ENCODE measurements at places on chromosomes 7 and 10.

GRCh38 chr7:157488966-157489365, 152.2 kb downstream of the DNAJB6 start:
- no peak for DNase-seq

GRCh38 chr7:2118056-2118455, 114.7 kb downstream of the MAD1L1 start:
- DNase-seq: no peak

GRCh38 chr10:46222364-46222935, 64.3 kb upstream of the ANTXRL start:
- DNase-seq: no peak

DNA sequence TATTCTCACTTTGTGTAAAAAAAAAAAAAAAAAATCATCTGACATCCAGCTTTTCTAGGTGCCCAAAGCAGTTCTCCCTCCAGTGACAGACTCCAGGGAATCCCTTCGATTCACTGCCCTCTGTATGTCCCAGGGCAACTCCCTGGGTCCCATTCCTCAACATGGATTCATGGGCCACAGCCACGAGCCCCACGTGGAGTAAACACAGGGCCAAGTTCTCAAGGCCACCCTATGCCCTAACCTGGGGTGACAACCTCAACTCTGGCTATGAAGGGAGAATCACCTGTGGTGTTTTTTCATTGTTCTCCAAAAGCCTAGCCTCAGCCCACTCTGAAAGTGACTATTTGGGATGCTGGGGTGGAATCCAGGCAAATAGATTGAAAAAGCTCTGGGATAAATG, 3.4 kb downstream of the BNIP3 start:
- no peak for DNase-seq

DNA sequence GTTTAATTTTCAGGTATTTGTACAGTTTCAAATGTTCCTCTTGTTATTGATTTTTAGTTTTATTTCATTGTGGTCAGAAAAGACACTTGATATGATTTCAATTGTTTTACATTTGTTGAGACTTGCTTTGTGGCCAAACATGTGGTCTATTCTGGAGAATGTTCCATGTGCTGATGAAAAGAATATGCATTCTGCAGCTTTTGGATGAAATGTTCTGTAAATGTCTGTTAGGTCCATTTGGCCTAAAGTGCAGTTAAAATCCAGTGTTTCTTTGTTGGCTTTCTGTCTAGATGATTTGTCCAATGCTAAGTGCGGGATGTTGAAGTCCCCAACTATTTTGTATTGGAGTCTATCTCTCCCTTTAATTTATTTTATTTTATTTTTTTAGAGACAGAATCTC, 70.5 kb downstream of the ZNF503 start:
- no peak for DNase-seq

- peak; percentile 11 for DNase-seq
These were observed 520 bp downstream of the ELAPOR2 start for GRCh38 chr7:87058744-87059524.

DNA sequence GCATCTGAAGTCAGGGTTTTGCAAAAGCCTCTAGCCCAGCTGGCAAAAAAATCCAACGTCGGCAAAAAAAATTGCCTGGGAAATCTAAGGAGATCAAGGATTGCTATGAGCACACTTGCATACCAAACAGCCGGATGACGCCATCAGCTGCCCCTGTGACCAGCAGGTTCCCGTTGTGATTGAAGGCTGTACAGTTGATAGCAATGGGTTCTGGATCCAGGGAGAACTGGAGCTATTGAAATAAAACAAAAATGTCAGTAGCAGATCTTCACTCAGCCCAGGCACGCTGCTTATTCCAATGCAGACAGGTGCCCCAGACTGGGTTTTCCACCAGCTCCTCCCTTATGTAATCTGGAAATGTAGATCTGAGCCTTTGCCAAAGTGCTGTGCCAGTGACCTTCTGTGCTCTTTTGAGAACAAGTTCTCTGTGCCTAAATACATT, 18.7 kb upstream of the CYREN start:
- DNase-seq: no peak

GRCh38 chr10:46285966-46286620, 704 bp upstream of the ANTXRL start:
- no peak for DNase-seq

DNA sequence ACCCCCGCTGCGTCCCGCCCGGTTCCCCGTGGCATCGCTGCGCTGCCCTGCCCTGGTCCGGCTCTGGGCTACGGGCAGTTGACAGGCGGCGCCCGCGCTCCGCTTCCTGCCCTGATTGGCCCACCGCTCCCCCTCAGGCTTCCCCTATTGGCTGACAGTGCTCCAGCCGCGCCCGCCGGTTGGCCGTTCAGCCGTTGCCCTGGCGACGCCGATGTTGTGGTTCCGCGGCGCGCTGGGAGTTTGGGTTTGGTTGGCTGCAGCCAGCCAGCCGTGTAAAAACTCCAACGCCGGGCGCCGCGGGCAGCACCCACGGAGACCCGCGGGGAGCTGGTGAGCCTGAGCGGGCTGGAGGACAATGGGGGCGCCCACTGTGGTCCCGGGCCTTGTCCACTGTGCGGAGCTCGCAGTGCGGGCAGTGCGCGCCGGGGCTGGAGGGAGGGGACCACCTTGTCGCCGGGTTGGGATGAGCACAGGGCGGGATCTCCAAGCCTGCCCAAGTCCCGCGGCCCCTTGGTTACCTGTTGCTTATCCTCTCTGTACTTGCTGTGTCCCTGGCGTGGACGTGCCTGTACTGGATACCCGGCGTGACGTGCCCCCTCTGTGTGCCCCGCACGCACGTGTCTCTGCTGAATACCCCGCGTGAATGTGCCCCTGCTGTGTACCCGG, at the start of gene C7orf57:
C7orf57 (plus strand) TSS at position 243 of the 666 bp plus-strand sequence. CDS start 766 bp downstream, outside the sequence.
- peak; percentile 90 for DNase-seq

- DNase-seq: no peak
These were observed 85.9 kb downstream of the CCNY start for GRCh38 chr10:35422228-35422627.

DNA sequence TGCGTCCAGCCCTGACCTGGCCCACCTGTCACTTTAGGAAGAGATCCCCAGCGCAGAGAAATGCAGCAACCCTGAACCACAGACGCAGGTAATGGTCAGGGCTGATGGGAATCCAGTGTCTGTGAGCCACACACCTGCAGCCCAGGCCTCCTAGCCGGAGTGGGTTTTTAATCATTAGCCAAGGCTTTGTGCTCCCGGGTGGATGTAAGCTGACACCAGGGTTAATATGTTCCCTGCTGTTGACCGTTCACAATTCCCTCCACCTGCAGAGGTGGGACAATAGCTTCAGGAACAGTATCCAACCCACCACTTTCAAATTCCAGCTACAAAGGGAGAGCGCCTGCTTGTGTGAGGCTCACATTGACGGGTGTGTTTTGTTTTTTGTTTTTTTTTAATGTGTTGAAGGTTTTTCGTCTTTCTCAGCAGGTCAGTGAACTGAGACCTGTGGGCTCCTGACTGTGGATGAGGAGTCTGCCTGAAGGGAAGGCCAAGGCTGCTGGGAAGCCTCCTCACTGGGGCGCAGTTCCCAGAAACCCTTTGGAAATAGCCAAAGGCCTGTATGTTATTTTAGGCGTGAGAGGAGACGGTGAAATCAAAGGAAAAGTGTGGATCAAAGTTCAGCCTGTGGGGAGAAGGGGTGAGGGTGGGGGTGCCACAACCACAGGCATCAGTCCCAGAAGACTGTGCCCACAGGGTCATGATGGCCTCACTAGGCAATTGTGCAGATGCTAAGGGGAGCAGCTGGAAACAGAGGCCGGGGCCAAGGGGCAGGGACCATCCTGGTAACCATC, 111.1 kb downstream of the TNS3 start:
- DNase-seq: no peak

DNA sequence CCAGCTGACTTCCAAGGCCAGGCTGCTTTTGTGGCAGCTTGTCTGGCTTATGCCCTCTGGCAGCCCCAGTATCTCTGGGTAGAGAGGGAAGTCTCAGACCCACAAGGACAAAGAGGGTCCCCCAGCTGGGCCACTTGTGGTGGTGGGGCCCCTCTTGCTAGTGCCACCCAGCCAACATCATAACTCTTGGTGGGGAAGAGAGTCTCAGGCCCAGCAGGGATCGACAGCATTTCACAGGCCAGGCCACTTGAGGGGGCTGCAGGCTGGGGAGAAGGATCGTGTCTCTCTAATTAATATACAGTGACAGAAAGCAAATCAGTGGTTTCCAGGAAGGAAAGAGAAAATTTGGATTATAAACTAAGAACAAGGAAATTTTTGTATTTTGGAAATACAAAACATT, 76.0 kb downstream of the TYW1B start:
- no peak for DNase-seq

DNA sequence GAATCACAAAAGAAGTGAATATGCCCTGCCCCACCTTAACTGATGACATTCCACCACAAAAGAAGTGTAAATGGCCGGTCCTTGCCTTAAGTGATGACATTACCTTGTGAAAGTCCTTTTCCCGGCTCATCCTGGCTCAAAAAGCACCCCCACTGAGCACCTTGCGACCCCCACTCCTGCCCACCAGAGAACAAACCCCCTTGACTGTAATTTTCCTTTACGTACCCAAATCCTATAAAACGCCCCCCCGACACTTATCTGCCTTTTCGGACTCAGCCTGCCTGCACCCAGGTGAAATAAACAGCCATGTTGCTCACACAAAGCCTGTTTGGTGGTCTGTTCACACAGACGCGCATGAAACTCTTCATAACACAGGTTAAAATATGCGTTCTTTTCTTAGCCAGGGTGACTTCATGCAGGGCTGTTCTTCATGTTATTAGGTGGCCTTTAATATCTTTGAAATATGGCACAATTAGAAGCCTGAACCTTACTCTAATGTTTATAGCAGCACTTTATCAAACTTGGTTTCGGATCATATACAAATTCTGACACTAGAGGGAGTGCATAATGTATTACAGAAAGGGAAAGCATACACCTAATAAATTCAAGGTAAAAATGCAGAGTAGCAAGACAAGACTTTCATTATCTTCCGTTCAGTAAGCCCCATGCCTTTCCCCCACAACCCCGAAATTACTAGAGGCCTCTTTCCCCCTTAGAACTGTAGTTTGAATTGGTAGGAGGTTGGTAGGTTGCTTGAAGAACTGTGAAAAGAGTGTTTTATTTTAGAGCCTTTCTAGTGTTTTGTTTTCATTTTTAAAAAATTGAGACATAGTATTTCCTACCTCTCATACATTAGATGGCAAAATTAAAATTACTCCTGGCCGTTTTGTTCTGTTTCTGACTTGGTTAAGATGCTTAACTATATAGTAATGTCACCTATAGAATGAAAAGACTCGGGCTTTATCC, 117.9 kb downstream of the NPY start:
- DNase-seq: peak; percentile 5

DNA sequence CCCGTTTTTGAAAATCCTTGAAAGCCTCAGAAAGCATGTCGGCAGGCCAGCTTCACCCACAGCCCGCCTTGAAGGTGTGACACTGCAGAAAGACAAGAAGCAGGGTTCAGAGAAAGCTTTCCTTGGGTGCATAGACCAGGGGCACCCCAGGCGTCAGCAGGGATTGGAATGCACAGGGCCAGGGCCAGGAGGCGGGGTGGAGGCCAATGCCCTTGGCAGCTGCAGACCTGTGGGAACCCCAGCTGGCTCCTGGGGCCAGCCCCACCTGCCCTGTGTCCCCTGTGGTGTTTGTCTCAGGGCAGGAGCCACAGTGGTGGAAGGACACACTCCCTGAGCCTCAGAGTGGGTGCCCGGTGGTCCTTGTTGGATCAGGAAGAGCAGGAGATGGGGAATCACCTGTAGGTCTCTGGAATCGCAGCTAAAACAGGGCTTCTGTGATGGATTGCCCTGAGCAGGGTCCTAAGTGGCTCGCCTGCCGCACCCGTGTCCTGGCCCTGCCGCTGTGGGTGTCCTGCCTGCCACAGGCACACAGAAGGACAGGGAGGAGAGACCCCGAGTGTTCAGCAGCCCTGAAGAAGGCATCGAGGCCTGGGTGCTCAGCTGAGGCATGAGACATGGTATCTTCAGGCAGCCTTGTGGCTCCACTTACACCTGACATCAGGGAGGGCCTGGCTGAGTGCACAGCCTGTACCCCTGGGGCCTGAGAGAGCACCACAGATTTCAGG, 32.5 kb downstream of the ANXA8 start:
- DNase-seq: no peak

DNA sequence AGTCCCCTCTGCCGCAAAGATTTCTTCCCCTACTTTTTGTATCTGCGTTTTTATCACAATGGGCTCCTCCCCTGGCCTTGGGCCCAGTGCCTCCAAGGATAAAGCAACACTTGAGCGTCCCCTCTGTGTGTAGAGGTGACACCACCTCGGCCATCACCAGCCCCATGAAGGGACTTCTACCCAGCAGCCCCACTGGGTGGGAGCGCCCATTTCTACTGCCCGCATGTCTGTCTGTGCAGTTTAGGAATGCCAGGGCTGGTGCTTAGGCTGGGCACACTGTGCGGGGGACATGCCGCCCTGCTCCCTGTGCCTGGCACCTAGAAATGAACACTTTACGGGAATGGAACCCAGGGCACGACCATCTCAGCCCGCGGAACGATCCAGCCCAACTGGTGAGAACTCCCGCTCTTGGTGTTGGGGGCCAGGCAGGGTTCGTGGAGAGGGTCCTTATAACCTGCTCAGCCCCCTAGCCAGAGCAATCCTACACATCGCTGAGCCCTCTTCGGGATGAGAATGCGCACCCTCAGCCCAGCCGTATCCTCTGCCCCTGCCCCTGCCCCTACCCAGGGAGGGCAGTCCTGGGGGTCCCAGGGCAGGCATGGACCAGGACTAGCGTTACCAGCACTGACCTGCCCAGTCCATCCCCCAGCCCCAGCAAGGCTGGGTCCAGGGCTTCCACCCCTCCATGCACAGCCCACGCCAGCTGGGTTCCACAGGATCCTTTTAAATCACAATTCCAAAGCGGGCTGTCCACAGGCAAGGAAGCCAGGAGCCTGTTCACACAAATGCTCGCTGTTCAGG, 12.8 kb downstream of the CRYGN start:
- no peak for DNase-seq
